ENCODE measurements at places on chromosomes 12 and 14.
A peak's percentile ranks its signal among the peaks of the same experiment; 100 is the strongest.

DNA sequence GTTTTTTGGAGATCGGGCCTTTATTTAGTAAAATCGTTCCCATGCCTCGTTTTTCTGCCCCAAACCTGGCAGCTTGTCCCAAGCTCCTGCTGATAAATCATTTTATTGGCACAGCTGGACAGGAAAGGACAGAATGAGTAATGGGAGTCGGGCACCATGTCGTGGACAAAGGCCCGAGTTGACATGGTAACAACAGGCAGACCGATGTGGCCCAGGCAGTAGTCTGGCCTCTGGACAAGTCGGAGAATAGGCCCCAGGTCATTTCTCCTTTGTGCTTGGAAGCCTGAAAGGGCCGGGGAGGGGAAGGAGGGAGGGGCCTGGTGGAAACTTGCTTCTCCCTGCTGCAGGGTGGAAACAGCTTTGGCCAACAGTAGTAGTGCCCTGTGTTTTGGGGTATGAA lies 234.9 kb downstream of the SUDS3 start:
- DNase-seq: no peak

- DNase-seq: no peak
Measured at GRCh38 chr12:102182635-102183034, 15.0 kb downstream of the PMCH start.

GRCh38 chr12:11607313-11608081 lies 42.0 kb upstream of the ETV6 start:
- DNase-seq: no peak

DNA sequence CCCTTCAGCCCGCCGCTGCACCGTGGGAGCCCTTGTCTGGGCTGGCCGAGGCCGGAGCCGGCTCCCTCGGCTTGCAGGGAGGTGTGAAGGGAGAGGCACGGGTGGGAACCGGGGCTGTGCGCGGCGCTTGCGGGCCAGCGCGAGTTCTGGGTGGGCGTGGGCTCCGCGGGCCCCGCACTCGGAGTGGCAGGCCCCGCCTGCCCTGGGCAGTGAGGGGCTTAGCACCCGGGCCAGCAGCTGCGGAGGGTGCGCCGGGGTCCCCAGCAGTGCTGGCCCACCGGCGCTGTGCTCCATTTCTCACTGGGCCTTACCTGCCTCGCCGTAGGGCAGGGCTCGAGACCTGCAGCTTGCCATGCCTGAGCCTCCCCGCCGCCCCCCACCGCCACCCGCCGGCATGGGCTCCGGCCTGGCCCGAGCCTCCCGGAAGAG lies 21.4 kb downstream of the TMEM121 start:
- no peak for DNase-seq

DNA sequence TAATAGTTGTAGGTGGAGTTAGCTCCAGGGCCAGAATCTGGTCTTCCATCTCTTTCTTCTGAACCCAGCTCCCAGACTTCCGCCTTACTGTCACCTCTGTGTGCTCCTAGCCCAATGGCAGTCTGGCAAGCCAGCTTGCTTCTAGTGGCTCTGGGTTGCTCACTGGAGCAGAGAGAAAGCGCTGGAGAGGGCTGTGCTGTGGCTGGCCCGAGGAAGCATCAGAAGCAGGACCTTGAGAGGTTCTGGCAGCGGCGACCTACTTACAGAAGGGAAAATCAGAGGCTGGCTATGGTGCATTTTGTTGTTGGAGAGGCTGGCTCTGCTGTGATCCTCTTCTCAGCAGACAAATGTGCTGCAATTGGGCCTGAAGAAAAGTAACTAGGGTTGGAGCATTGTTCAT lies 28.6 kb downstream of the KCNA5 start:
- DNase-seq: no peak

GRCh38 chr14:68089146-68089731 lies 269.7 kb downstream of the RAD51B start:
- DNase-seq: peak; percentile 54

- peak; percentile 32 for DNase-seq
Measured at GRCh38 chr12:116222358-116222757, 55.1 kb downstream of the MED13L start.

- no peak for DNase-seq
Measured at GRCh38 chr12:122422730-122423257, 325 bp upstream of the CLIP1 start.

DNA sequence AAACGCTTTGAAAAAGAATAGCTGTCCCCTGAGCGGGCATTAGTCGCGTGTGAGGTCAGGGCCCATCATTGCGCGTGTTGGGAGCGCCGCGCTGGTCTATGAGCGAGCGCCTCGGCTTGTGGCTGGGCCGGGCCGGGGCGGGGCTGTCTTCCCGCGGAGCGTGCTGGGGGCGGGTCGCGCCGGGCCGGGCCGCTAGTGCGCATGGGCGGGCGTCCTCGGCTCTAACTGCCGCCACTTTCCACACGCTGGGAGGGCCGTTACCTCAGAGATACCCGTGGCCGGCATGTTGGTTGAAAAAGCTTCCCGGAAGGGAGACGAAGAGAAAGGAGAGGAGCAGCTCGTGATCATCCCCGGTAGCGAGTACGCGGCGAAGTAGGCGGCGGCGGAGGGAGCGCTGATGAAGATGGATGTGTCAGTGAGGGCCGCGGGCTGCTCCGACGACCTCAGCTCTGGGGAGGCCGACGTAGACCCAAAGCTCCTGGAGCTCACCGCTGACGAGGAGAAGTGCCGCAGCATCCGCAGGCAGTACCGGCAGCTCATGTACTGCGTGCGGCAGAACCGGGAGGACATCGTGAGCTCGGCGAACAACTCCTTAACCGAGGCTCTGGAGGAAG lies at the start of gene EID3:
Gene EID3, plus strand, starts transcription at position 202 of the 614 bp plus-strand sequence. Its CDS starts 196 bp downstream, at position 398.
- no peak for DNase-seq

DNA sequence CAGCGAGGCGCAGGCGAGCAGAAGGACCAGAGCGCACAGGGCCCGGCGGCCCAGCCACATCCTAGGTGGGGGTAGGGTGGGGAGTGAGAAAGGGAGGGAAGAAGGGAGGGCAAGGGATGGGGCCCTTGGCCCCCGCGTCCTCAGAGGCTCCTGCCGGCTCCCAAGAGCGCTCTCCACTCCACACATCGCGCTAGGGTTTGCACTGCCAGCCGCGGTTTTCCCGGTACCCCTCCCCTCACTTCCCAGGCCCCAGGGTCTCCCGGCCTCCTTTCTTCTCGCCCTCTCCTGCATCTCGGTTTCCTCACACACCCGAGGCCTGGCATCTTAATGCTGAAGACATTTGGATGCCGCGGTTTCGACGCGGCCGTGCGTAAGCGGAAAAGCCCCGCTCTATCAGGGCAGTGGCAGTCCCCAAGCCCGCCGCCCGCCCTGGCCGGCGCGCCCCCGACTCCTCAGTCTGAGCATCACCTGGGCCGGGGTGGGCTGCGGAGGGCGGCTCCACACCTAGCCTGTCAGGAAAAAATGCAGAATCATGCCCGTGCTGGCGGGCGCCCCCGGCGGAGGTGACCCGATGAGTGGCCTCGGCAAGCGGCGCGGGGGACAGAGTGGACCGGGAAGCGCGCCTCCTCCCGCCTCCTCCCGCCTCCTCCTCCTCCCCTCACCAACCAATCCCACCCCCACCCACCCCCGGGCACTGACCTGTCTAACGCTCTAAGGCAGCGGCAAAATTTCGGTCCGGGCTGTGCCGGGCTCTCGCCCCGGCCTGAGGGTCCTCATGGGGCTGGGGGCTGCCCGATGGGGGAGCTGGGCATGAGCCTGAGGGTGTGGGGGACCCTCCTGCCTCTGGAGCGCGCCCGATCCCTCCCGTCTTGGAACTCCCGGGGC lies 686 bp downstream of the B4GALNT1 start:
- DNase-seq: no peak

DNA sequence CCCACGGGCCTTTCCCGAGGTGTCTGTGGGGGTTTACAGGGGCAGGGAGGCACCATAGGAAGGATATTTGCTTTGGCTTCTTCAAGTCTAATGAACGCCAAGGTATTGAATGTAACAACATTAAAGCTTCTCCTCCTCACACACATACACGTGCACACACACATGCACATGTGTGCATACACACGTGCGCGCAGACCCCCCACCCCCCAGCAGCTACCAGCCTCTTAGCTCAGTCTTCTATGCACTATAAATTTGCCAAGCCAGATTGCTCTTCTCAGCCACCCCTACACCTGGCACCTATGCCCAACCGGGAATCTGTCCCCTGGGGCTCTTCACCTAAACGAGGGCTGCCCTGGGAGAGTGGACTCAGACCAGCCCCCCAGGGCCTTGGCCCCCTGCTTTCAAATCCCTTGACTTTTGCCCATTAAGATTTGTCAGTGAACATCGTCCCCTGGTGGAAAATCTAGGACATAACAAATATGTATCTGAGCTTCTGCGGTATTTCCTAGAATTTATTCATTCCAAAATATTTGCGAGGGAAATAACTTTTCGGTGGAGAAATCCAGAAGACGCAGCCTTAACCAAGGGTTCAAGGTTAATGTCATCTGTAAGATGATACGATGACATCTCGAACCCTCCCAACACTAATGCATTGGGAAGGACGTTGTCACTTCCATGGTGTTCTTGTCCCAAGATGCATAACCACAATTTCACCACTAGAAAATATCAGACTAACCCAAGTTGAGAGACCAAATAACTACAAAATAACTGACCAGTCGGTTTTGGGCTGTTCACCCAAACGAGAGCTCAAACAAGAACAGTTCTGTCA lies 330.4 kb downstream of the MED13L start:
- DNase-seq: no peak

- no peak for DNase-seq
Measured at GRCh38 chr12:15435597-15435996, 113.3 kb downstream of the PTPRO start.

DNA sequence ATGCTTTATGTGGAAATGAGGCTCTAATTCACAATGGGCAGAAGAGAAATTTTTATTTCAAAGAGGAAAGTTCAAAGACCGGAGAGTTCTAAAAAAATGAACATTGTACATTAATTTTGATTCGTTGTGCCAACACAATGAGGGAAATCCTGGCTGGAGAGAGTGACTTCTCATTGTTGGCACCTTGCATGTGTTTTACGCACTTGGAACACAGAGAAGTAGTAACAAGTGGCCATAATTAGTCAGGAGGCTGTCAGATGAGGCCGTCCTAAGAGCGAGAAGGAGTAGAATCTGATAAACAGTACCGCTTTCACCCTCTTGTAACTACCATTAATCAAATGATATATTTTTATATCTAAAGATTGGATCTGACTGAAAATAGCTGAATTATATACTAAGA lies 6.9 kb downstream of the LMO3 start:
- no peak for DNase-seq

GRCh38 chr14:27634056-27634970 lies 1036.5 kb upstream of the NOVA1 start:
- DNase-seq: no peak

DNA sequence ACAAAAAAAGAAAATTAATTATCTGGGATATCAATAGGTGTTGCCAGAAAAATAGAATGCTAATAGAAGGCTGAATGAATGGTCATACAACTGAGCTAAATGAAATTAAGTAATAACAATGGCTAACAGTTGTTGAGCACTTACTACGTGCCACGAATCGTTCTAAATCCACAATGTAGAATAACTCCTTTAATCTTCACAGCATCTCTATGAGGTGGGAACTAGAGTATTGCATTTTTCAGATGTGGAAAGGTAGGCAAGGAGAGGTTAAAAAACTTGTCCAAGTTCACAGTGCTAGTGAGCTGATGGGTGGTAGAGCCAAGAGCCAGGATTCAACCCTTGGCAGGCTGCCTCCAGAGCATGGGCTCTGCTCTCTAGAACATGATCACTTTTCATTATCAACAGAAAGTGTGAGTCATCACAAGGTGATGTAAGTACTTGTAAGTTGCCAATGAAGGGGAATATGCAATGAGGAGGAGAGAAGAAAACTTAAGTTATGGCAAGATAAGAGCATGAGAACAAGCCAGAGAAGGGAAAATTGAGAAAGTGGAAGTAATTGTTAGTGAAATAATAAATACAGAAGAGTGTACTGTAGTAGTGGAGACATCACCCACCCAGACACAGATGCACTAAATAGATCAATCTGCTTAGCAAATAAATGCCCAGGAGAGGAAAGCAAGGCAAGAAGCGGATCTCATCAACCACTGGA lies 122.1 kb downstream of the PRKD1 start:
- peak; percentile 32 for DNase-seq

Measured in NCI-H1436 (cell line).